ENCODE measurements at places on chromosomes 3 and 15.

- DNase-seq = no peak
Measured at GRCh38 chr3:39166932-39167532, 13.6 kb upstream of the CSRNP1 start.

DNA sequence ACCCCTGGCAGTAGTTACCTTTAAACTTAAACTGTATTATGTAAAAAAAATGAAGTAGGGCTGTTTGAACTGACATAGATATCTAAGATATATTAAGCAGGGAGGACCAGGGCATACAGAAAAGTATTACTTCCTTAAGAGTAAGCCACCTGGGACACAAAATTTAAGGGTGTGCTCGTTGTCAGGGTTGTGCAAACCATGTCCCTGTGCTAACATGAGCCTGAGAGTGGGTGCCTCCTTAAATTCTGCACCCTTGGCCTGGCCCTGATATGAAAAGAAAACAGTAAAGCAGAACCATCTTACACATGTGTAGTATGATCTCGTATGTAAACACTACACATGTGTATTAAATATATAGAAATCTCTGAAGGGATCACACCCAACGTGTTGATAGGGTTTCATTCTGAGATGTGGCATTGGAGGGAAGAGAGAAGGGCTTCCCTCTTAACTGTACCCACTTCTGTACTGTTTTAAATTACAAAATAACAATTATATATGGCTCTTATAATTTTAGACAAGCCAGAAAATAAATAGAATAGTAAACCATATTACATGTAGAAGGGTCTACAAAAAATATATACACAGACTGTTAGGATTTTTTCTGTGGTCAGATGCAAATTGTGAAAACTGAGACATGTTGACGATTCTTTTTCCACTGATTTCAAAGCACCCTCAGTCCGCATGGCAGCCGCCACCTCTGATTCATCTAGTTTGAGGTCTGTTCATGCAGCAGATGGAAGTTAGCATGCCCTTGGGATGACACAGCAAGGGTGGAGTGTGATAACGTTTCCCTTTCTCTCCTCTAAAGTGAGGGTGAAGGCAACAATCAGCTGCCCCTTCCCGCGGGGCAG, 400.8 kb upstream of the PROK2 start:
- DNase-seq = no peak

DNA sequence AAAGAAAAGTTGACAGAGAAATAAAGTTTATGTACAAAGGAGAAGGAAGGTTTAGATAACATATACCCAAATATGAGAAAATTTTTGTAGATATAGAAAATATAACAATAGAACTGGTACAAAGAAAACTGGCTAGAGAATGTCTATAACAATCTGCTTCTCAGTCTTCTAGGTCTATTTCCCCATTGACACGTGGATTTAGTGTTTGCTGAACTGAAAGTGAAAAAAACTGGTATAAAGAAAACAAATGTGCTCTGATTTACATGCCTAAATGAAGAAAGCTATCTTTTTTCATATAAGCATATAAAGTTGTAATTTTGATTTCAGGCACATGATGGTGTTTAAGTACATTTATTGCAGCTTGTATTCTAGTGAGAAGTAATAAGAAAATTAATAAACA, 9.8 kb downstream of the KCNMB2 start:
- DNase-seq = no peak

DNA sequence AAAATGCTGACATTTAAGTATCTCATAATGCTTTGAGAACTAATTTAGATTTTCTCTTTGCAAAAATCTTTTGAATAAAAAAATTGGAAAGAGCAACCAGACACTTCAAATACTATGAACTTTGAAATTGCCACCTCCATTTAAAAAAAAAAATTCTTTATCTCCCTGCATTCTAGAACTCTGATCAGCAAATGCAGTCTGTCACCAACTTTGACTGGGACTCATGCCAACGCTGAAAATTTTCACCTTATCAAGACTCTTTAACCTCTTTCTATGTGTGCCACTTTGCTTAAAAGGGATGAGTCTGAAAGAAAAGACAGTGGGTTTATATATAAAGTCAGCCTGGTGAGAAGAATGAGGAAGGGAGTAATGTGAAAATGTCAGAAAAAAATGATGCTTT, 191.2 kb upstream of the ARPP21 start:
- no peak for DNase-seq
